NCI-H1092 (cell line): ENCODE measurements at places on chromosomes 5 and 9.

DNA sequence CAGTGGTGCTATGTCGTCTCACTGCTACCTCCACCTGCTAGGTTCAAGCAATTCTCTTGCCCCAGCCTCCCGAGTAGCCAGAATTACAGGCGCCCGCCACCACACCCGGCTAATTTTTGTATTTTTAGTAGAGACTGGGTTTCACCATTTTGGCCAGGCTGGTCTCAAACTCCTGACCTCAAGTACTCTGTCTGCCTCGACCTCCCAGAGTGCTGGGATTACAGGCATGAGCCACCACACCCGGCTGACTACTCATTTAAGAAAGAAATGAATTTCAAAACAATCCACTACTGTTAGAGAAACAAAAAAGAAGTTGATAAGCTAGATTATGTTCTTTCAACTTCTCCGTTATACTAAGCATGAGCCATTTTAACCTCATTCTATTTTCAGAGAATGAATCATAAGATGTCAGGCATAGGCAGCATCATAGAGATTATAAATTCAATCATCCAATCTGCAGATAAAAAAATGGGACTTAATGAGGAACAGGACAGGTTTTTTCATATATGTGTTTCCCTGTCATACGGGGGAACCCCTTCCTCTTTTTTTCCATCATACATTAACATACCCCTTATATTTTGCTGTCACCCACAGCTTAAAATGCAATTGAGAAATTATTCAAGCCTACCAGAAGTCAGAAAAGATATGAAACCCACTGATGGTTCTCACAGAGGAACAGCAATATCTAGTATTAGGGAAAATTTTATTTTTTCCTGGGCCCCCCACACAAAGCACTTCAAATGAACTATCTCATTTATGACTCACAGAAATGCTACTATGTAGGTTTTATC is 26.5 kb upstream of the ADRB2 start:
- DNase-seq, result no peak

- no peak for DNase-seq
Observed at GRCh38 chr5:32355686-32356085, 42.9 kb upstream of the MTMR12 start.

DNA sequence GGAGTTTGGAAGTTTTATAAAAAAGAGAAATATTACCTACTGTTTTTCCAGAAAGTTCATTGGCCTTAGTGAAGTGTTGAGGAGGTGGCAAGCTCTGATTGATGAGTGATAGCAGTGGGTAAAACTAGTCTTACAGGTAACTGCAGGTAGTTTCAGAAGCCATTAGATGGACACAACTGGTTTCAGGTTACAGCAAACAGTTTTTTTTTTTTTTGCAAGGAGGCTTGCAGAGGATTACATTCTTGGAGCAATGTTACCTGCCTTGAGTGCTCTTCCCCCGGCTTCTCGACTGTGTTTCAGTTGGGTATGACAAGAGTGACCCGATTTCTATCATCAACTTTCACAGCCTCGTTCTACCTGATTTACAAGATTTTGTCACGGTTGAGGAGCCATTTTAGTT is 333.4 kb downstream of the YTHDC2 start:
- DNase-seq, result no peak

DNA sequence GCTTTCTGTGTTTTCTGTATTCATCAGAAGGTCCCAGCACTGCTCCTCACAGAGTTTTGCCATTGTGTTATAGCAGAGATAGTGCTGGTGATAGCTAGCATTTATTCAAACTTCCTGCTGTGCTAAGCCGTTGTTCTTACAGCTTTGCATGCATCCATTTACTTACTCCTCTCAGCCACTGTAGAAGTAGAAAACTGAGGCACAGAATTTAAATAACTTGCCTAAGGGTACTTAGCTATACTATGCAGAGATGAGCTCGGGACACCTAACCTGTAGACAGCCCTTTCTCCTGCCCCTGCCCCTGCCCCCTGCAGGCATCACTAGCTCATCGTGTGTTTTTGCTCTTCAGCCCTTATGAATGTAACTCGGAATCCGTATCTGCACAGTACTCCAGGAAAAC is 227.6 kb downstream of the SAXO1 start:
- DNase-seq, result no peak

- no peak for DNase-seq
Observed at GRCh38 chr5:81226949-81227348, 6.2 kb upstream of the CKMT2 start.

- no peak for DNase-seq
Observed at GRCh38 chr5:132296412-132297016, 2.3 kb downstream of the SLC22A4 start.

DNA sequence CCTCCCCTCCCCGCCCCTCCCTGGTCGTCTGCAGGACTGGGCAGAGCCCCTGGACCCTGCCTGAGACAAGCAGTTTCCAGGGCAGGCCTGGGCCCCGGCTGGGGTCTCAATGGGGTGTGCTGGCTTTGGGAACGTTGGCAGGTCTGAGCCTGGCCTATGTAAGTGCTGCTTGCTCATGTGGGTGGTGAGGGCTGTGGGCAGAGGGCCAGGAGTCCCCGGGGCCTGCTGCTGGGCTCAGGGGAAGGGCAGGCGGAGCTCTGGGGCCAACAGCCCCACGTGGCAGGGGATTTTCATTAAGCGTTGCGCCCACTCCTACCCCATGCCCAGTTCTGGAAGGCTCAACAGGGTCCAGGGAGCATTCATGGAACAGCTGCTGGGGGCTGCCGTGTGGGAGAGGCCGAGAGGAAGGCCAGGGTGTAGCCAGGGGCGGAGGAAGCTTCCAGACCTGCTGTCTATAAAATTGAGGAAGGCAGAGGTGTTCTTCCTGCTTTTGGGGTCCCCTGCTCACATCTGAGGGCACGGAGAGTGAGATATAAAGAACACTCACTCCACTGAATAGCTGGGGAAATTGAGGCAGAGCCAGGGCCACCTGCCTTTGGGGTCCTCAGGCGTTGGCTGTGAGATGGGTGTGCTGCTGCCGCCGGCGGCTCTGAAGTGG is 32.5 kb downstream of the RXRA start:
- peak; percentile 71 for DNase-seq

GRCh38 chr5:10724781-10725507 is 36.1 kb downstream of the DAP start:
- peak; percentile 55 for DNase-seq

- DNase-seq, result no peak
Observed at GRCh38 chr5:101728933-101729332, 567.2 kb downstream of the SLCO4C1 start.

GRCh38 chr9:108621991-108622855 is 233.6 kb downstream of the ACTL7B start:
- DNase-seq, result no peak

- DNase-seq, result no peak
Observed at GRCh38 chr9:81585191-81585763, 104.1 kb downstream of the TLE1 start.

GRCh38 chr5:9971301-9971700 is 278.4 kb downstream of the ATPSCKMT start:
- no peak for DNase-seq

DNA sequence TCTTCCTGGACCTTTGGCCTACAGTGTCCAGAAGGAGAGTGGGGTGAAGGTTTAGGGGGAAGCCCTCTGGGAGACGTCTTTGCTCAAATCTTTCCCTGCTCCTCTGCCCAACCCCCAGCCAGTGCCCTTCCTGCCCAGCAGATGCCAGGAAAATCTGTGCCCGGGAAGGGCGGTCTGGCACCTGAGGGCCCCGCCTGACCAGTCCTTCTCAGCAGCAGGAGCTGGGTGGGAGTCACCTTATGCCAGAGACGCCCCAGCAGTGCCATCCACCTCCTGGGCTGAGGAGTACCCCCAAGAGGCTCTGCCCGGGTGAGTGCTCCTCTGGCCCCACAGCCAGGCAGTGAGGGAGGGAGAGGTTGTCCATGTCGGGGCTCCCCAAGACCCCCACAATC is 14.9 kb upstream of the CERCAM start:
- no peak for DNase-seq

- no peak for DNase-seq
Observed at GRCh38 chr9:4630836-4631235, 31.3 kb upstream of the PLPP6 start.

DNA sequence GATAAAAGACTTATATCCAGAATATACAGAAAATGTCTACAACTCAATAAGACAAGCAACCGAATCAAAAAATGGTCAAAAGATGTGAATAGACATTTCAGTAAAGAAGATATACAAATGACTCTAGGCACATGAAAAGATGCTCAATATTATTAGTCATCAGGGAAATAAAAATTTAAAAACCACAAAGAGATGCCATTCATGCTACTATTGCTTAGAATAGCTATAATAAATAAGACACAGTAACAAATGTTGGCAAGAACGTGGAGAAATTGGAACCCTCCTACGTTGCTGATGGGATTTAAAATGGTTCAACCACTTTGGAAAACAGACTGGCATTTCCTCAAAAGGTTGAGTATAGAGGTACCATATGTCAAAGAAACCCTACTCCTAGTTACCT is 39.8 kb downstream of the POLK start:
- no peak for DNase-seq

DNA sequence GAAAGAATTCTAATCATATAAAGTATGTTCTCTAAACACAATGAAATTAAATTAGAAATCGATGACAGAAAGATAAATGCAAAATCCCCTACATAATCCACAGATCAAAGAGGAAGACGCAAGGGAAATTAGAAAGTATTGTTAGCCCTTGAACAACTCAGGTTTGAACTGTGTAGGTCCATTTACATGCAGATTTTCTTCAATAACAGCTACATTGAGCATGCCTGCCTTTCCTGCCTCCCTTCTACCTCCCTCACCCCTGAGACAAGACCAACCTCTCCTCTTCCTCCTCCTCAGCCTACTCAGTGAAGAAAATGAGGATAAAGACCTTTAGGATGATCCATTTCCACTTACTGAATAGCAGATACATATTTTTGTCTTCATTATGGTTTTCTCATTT is 75.2 kb downstream of the PLPP1 start:
- DNase-seq, result no peak

GRCh38 chr5:82772281-82772680 is 304.9 kb downstream of the TMEM167A start:
- no peak for DNase-seq

DNA sequence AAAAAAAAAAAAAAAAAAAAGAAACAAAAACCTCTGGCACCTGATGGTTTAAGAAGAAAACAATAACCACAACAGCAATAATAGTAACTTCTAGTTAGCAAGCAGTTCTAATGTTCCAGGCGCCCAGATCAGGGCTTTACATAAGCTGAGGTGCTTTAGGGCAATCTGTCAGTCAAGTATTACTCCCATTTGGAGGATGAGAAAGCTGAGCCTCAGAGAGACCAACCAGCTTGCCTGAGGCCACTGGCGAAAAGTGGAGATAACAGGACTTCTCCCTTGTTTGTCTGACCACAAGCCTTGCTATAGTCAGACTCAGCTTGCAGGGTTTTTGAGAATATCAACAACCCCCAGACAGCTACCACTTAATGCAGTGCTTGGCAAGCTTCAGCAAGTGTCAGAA is 83.5 kb upstream of the BOD1 start:
- DNase-seq, result no peak

DNA sequence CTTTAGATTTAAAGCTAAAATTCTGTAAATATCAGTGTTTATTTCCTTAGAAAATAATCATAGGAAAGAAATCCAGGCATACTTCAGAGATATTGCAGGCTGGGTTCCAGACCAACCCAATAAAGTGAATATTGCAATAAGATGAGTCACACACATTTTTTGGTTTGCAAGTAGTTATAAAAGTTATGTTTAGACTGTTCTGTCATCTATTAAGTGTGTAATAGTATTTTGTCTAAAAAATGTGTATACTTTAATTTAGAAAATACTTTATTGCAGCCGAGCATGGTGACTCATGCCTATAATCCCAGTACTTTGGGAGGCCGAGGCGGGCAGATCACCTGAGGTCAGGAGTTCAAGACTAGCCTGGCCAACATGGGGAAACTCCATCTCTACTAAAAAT is 6.9 kb upstream of the RIC1 start:
- DNase-seq, result no peak

DNA sequence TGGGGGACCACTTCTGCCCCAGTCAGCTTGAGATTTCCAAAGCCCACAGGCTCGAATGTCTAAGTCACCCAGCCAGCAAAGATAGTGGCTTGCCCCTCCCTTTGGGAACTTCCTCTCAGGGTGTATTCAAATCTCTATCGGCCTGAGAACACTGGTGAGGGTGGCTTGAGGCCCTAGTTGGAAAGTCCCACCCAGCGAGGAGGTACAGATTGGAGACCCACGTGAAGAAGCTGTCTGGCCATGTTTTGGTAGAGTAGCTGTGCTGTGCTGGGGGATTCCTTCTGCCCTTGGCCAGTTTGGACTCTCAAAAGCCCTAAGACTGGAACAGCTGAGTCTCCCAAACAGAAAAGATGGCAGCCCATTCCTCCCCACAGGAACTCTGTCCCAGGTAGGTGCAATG is 172.7 kb upstream of the RIOK2 start:
- DNase-seq, result no peak

DNA sequence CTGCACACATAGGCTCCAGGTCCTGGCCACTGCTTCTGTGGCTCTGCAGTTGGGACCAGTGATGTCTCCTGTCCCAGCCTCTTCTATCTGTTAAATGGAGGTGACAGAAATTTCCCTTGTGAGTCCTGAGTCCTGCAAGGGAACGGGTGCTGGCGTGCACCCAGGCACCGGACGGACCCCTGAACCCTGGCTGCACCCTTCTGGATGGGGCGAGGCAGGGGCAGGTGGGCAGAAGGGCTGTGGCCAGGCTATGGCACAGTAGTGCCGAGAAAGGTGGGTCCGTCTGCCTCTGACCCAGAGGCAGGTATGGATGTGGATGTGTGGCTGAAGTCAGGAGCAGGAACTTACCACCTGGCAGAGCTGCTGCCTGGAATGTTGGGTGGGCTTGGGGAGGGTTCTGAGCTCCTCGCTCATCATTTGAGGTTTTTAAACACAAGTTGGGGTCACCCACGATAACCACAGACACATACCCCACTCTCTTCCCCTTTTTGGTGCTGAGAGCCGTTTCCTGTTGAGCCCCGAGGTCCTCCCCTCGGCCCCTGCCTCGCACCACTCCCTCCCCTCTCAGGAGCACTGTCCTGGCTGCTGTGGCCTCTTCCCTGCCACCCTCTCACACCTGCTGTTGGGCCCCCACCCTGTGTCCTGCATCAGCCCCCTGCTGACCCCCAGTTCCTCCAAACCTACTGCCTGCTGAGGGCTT is 82.0 kb downstream of the COL5A1 start:
- DNase-seq, result no peak

- no peak for DNase-seq
Observed at GRCh38 chr5:156200938-156201787, 125.8 kb upstream of the SGCD start.
